Stimulated activated CD8-positive, alpha-beta memory T cell treated with anti-CD3 and anti-CD28 coated beads, Interleukin-4, amount 100 ng/mL, for 1 hour (primary cell): ENCODE measurements at places on chromosomes 11 and 22.

- no peak for DNase-seq
These were observed 9.0 kb upstream of the AGBL2 start for GRCh38 chr11:47724041-47724729.

DNA sequence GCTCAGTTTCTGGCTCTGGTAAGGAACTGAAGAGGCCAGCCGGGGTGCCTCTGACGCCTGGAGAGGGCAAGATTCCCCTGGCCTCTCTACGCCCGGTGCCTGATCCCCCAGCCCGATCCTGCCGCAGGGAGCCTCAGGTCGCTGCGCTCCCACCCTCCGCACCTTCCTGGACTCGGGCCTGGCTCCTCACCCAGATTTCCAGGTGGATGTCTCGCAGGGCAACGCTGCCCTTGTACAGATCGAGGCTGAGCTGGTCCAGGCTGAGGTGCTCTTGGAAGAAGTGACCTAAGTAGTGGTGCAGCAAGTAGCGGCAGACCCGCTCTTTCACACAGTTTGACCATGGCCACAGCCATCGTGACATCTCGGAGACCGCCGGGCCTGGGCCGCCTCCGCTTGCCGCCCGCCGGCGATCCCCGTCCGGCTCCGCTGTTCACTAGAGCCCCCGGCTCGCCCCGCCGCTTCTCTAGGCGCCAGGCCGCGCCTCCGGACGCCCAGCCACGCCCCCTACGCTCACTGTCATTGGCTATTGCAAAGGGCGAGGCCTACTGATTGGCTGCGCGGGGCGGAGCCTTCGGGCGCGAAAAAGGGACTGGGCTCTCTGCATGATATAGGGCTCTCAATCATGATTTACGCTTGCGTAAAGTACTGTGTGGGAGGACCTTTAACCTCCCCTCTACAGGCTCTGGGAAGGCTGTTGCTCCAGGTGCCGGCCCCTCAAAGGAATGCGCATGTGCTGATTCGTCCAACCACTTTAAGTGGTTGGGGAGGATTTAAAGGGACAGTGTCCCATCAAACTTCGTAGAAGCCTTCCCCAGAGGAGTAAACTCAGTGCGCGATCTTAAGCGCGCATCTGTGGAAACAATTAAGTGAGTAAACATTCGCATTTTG is at the start of gene ATG2A:
TSS of gene ATG2A (minus strand) at position 435 of the 888 bp plus-strand sequence. CDS start at position 361, 74 bp downstream.
- DNase-seq = peak; percentile 97

DNA sequence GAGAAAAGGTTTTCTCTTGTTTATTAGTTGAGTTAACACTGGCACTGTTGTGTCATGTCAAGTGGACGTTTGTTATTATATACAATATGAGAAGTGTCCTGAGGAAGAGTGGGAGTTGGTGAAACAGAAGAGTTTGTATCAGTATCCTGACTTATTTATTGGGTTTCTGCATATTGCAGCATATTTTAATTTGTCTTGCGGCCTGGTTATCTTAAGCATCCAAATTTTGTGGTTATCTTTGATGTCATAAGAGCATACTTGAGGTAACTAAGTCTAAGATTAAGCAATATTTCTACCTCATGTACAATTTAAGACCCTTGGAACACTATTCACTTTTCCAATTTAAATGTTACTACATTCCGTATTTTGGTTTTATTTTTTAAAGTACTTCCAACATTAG is 103.5 kb downstream of the DDX10 start:
- DNase-seq = no peak

- no peak for DNase-seq
These were observed 250.3 kb upstream of the TBCEL start for GRCh38 chr11:120773501-120774031.

- no peak for DNase-seq
These were observed 44.6 kb upstream of the LIN7C start for GRCh38 chr11:27551127-27551526.

DNA sequence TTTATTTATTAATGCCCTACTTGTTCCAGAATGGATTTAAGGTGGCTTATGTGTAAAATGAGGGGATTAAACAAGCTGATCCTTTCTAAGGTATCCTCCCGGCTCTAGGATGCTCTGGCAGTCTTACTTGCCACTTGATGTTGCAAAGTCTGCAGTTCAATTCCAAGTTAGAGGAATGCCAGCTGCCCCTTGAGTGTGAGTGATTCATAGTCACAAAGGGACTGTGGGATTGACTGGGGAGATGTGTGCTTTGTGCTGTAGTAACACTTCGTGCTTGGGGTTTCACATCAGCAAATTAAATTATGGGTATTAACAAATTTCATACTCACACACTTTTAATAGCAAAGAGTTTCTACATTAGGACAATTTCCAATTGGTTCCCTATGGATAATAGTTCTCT is 550.8 kb upstream of the CADM1 start:
- DNase-seq = no peak

GRCh38 chr11:31943056-31943780 is 132.1 kb upstream of the PAX6 start:
- no peak for DNase-seq

DNA sequence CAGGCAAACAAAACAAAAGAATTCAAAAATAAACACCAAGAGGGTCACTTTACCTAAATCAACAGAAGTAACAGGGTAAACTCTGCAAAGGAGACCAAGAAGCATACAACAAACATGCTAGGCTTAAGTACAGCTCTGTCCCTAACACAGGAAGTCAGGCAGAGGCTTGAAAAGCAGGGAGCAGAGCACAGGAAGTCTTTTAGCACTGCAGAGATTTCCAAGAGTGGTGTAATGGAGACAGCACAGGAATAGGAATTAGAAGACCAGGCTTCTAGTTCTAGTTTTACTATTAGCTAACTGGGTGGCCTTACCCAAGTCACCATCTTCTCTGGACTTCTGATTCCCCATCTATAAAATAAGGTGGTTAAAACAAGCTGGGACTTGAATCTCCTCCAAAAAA is 1.9 kb downstream of the RBFOX2 start:
- no peak for DNase-seq

- DNase-seq = no peak
These were observed 56.4 kb downstream of the DKK3 start for GRCh38 chr11:11952036-11952435.

- DNase-seq = no peak
These were observed 1.1 kb upstream of the PELI3 start for GRCh38 chr11:66465373-66466224.

DNA sequence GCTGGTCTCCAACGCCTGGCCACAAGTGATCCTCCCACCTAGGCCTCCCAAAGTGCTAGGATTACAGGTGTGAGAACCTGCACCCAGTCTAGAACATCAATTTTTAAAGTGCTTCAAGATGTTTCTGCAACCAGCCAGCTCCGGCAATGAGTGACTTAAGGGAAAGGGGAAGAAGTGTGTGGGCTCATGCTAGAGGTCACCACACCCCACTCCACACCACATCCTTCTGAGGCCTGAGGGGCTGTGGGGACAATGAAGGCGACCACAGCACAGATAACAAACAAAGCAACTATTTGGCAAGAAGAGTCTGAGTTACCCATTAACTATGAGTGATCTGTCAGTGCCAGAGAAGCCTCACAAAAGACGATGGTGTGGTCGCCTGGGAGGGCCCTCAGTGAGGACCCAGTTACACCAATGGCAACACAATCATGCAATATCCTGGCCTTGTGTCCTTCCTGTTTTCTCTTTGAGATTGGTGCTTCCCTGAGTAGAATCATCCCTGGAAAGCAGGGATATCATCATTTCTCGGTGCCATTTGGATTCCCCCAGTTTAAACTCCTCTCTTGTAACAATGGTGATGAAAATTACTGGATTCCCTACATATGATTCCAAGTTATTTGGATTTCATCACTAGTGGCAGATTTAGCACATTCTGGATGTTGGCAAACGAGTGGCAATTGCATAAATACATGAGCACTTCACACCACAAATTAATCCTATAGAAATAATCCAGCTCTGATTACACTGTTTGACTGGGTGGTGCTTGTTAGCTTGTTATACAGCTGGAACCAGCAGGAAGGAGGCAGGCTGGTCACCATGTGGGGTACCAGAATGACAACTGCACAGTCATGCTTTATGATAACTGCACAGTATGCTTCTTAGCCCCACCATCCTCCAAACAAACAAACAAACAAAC is 18.4 kb downstream of the ABTB2 start:
- DNase-seq = no peak

- DNase-seq = no peak
These were observed at the start of gene SCARF2 for GRCh38 chr22:20437613-20438426. SCARF2 (minus strand) TSS chr22:20437825; CDS start chr22:20437754, 71 bp downstream.

- no peak for DNase-seq
These were observed 83.0 kb downstream of the CDKN1C start for GRCh38 chr11:2802389-2803185.

- no peak for DNase-seq
These were observed 24.4 kb upstream of the CRTAM start for GRCh38 chr11:122813894-122814270.

- DNase-seq = peak; percentile 74
These were observed at the start of gene MEI1 for GRCh38 chr22:41699264-41700107. MEI1 (plus strand) TSS chr22:41699503; CDS start chr22:41699539, 36 bp downstream.

GRCh38 chr22:43006016-43006505 is 8.9 kb downstream of the PACSIN2 start:
- DNase-seq = no peak

GRCh38 chr11:26928582-26928981 is 65.3 kb upstream of the FIBIN start:
- no peak for DNase-seq

- no peak for DNase-seq
These were observed 4.4 kb downstream of the SLC2A11 start for GRCh38 chr22:23862103-23862502.

DNA sequence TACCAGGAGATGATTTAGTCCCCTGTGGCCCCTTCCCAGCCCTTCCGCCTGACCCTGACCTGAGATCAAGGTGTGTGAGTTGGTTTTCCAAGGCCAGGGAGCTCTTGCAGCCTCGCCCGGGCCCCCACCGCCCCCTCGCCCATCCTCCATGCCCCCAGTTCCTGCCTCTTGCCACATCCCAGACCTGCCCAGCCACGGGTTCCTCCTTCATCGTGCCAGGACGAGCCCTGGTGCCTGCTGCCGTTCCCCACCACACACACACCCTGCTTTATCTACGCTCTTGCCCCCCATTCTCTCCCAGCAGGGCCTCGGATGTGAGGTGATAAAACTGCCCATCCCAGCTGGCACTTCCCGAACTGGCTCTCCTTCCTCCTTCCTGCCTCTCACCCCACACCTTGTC is 1.4 kb upstream of the LIF start:
- DNase-seq = no peak

GRCh38 chr11:107263844-107264563 is 193.6 kb downstream of the CWF19L2 start:
- no peak for DNase-seq

GRCh38 chr11:6251120-6251733 is 8.4 kb upstream of the CCKBR start:
- DNase-seq = no peak

DNA sequence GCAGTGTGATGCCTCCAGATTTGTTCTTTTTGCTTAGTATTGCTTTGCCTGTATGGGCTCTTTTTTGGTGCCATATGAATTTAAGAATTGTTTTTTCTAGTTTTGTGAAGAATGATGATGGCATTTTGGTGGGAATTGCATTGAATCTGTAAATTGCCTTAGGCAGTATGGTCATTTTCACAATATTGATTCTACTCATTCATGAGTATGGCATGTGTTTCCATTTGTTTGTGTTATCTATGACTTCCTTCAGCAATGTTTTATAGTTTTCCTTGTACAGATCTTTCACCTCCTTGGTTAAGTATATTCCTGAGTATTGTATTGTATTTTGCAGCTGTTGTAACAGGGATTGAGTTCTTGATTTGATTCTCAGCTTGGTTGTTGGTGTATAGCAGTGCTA is 18.3 kb upstream of the ZBED5 start:
- DNase-seq = no peak

GRCh38 chr22:41350087-41350486 is 31.7 kb upstream of the TEF start:
- DNase-seq = no peak

- no peak for DNase-seq
These were observed 239.5 kb downstream of the BUD13 start for GRCh38 chr11:116533186-116533825.

- DNase-seq = no peak
These were observed 663 bp downstream of the MYH9 start for GRCh38 chr22:36386900-36387708.

DNA sequence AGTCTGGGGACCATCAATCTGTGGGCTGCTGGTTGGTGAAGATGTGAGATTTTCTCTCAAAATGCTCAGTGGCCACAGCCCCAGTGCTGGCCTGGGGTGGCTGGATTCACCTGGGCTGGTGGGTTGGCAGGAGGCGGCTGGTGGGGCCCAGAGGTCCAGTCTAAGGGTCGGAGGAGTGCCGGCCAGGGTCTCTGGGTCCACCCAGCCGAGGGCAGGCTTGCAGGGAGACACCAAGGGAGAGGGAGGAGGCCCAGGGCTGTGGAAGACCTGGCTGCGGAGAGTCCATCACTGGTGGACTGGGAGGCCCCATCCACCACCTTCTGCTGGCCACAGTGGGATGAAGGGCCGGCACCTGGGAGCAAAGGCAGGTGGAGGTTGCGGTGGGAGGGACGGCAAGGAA is 582 bp upstream of the SHANK3 start:
- DNase-seq = no peak
